ENCODE measurements at places on chromosomes 2 and 18.

GRCh38 chr2:42183775-42184174 is 14.6 kb downstream of the EML4 start:
- DNase-seq, result no peak

DNA sequence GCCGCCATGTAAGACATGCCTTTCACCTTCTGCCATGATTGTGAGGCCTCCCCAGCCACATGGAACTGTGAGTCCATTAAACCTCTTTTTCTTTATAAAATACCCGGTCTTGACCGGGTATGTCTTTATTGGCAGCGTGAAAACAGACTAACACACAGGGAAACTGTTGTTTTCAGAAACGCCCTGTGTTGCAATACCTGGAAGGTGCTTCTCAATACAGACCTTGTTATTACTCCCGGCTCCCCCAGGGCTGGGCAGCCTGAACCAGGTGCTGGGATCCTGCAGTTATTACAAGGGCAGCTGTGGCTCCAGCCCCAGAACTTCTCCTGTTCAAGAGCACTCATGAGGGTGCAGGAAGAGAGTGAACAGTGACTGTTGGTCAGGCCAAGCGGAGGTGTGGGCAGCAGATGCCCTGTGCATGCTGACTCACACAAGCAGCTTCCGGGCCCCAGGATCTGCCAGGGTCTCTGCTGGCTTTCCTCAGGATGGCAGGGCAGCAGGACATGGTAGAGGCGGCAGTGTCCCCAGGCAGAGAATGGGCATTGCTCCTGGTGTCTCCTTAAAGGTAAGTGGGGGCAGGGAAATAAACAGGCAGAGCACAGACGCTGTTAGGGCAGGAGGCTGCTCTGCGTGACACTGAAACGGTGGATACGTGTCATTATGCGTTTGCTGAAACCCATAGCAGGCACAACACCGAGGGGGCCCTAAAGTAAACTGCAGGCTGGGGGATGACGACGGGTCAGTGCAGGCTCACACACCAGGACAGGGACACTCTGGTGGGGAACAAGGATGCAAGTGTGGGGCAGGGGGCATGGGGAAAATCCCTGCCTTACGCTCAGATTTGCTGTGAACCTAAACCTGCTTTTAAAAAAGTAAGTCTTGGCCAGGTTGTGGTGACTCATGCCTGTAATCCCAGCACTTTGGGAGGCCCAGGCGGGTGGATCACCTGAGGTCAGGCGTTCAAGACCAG is 89.1 kb downstream of the NDUFA10 start:
- no peak for DNase-seq

GRCh38 chr18:1806884-1807615 is 764.3 kb downstream of the METTL4 start:
- no peak for DNase-seq

GRCh38 chr18:32530947-32531651 is 60.4 kb upstream of the GAREM1 start:
- DNase-seq, result no peak

DNA sequence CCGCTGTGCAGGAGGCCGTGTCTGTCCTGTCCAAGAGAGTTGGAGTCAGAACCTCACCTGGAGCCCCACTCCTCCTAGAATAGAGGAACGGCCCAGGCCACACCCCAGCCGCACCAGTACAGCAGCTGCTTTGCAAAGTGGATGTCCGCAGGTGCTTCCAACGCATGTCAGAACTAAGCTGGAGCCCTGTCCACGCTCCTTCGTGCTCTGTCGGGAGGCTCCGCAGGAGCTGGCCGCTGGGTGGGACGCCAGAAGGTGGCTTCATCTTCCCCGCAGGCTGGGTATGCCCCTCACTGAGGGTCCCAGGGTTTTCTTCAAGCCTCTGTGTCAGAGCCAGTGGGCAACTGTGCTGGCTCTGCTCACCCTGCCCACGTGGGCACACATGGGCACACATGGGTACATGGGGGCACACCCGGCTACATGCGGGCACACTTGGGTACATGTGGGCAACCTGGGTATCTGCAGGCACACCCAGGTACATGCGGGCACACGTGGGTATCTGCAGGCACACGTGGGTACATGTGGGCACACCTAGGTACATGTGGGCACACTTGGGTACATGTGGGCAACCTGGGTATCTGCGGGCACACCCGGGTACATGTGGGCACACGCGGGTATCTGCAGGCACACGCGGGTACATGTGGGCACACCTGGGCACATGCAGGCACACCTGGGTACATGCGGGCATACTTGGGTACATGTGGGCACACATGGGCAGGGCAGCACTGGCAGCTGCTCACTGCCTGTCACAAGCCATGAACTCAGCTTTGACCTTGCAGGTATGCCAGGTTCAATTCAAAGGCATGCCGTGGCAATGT is 67.1 kb upstream of the CTDP1 start:
- DNase-seq, result no peak

- no peak for DNase-seq
Measured at GRCh38 chr18:40152859-40153258, 1802.2 kb upstream of the PIK3C3 start.

- DNase-seq, result no peak
Measured at GRCh38 chr2:218256612-218257350, 4.0 kb upstream of the GPBAR1 start.

GRCh38 chr2:213007290-213007838 is 144.0 kb downstream of the IKZF2 start:
- DNase-seq, result no peak

- no peak for DNase-seq
Measured at GRCh38 chr2:100620481-100620880, 57.7 kb downstream of the PDCL3 start.

GRCh38 chr2:76958749-76959148 is 563.4 kb downstream of the LRRTM4 start:
- DNase-seq, result no peak

GRCh38 chr2:71721362-71721665 is 268.0 kb downstream of the DYSF start:
- no peak for DNase-seq

DNA sequence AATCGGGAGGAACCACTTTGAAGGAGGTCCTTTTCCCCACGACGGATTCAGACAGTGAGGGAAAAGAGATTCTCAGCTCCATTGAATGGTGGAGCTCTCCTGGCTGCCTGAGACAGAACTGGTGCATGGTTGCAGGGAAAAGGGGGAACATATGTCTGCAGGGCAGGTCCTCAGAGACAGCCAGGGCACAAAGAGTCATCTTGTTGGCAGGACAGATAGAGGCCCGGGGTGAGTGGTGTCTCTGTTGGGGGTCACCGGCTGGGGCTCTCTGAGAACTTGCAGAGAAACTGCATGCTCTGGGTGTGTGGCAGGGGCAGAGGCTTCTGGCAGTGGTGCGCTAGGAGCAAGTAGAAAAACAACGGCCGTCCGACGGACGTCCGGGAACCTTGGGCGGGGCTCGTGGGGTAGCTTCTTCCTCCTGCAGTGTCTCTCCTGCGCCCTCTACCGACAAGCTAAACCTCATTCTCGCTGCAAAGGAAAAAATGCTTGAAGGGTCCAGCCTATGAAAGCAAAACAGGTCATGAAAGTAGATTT is 94.3 kb downstream of the CDCA7 start:
- peak; percentile 26 for DNase-seq

DNA sequence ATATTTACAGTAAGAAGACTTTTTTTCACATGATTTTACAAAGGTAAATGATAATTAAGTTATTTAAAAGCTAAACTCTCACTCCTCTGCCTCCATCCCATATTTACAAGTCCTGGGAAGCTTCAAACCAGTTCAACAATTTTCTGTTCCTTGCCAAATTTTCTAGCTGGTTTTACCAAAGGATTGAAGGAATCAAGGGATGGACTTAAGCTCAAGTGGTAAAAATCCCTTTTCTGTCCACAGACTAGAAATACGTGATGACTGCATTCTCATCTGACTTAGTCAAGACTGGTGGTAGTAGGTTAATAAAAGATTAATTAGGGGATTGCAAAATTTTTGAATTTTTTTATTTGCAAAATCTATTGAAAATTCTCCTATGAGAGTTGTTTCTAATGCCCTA is 297.3 kb downstream of the MTX2 start:
- no peak for DNase-seq

- no peak for DNase-seq
Measured at GRCh38 chr2:8606226-8606625, 75.6 kb upstream of the ID2 start.

DNA sequence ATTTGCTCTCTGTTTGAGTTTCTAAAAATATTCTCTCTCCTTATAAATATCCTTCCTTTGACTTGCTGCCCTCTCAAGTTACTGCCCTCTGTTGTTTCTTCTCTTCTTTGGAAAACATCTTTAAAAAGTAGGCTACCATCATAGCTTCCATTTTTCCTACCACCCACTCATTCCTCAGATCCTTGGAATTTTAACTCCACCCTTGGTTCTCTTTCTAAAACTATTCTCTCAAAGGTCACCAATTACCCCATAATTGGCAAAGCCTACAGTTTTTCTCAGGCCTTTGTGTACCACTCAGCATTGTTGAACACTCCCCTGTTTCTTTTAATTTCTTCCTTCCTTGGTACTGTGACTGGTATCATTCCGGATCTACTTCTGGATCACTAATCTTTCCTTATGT is 43.0 kb upstream of the ITGAV start:
- DNase-seq, result no peak

- no peak for DNase-seq
Measured at GRCh38 chr2:1640301-1641135, 103.8 kb downstream of the PXDN start.

DNA sequence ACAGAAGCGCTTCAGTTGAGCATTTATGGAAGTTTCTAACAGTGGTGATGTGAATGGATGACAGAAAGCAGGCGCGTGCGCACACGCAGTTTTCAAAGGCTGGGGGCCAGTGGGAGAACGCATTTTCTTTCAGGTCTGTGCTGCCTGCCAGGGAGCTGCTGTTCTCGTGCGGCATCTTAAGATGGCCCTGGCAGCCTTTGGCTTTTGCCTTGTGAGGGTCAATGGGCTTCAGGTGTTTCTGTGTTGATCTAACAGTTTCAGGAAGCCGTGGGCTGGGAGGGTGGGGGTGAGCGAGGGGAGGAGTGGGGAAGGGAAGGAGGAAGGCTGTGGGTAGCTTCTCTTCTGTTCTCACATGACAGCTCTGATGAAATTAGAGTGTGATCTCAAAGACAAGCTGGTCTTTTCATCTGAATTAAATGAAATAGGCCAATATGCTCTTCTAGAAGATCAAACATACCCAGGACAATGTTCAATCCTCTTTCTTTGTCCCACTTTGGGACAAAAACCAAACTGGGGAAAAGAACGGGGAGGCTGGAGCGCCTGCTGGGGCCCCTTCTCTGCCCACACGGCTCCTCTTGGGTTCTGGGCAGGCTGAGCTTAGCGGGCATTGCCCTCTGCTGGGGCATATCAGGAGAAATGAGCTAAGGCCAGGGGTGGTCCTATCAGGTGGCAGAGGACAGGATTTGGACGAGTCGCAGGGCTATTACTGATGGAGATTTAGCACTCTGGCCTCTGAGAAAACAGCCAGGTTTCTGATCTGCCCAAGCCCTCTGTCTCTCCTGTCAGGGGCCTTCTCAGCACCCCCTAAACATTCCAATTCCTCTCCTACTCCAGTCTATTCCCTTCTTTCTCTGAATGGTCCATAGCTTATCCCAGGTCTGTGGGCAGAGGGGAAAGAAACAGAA is 126.2 kb upstream of the LGALSL start:
- DNase-seq, result peak; percentile 16

DNA sequence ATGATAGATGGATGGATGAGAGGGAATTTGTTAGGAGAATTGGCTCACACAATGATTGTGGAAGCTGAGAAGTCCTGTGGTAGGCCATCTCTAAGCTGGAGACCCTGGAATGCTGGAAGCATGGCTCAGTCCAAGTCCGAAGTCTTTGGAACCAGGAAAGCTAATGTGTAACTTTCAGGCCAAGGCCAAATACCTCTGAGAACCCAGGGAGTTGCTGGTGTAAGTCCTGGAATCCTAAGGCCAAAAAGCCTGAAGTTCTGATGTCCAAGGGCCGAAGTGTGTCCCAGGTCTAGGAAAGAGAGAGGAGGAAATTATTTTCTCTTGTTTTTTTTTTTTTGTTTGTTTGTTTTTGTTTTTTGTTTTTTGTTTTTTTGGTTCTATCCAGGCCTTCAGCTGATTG is 492.2 kb upstream of the GCFC2 start:
- no peak for DNase-seq

DNA sequence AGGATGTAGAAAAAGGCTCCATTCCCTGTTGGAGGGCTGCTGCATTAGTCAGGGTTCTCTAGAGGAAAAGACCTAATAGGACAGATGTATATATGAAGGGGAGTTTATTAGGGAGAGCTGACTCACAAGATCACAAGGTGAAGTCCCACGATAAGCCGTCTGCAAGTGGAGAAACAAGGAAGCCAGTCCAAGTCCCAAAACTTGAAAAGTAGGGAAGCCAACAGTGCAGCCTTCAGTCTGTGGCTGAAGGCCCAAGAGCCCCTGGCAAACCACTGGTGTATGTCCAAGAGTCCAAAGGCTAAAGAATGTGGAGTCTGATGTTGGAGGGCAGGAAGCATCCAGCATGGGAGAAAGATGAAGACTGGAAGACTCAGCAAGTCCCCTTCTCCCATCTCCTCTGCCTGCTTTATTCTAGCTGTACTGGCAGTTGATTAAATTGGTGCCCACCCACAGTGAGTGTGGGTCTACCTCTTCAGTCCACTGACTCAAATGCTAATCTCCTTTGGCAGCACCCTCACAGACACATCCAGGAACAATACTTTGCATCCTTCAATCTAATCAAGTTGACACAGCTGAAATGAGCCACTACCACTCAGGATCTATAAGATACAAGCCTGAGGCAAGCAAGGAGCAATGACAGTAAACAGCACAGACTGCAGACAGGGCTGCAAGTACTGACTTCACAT is 30.0 kb upstream of the ATG16L1 start:
- no peak for DNase-seq

DNA sequence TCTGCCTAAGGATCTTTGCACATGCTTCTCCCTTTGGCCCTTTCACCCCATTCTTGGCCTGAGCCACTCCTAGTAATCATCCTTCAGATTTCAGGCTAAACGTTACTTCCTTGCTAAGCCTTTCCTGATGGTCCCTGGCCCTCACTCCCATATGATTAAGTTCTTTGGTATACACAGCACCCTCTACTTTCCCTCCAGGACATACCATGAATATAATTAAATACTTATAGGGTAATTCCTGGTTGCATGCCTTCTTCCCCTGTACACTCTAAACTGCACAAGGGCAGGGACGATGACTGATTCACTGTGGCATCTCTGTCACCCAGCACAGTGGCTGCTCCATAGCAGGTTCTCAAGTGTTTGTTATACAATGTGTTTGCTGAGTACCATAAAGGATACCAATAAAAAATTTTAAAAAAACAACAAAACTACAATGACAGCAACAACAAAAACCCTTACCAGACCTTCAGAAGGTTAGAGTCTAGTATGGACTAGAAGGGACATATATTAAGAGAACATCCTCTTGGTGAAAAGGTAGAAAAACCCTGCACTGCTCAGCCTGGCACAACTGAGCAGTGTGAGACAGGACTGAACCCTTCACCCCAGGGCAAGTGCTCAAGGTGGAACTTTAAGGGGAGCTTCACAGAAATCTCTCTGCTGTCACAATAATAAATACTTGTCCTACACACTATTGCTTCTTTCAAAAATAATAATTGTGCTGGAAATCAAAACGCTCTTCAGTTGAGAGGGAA is 76.2 kb downstream of the AAK1 start:
- no peak for DNase-seq
